ENCODE measurements at places on chromosomes 13 and 19.
A peak's percentile ranks its signal among the peaks of the same experiment; 100 is the strongest.

DNA sequence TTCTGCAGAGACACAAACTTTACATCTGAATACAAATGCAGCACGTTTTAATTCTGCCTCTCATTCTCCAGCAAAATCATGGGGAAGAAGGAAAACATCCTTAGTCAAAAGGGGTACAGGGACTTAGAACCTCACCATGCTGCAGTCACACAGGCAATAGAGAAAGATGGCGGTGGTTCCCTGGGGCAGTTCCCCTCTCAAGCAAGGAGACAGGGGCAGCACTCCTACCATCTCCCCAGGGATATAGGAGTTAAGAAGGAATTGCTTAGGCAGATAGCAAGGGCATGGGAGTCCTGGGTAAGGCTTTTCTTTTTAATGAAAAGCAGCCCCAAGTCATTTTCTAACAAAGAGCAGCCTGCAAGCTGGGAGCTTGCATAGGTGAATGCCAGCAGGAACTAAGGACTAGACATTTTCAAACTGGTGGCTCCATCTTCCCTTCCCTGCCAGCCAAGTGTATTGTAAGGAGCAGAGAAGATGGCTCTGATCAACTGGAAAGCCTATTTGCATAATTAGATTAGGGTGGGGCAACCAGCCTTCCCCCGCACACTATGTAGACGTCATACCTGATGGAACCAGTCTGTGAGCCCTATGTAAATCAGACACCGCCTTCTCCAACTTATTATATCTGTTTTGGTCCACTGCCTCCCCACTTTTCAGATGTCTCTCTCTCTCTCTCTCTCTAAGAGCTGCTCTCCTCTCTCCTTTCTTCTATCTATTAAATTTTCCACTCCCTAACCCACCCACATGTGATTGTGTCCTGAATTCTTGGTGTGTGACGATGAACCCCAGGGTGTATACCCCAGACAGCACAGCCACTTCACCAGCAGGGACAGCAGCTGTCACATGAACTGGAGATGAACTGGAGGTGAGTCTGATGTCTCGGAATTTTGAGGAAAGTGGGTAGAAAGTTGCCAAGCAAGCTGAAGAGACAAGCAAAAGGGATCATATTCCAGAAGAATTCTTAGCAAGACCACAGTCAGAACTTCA lies 514.5 kb downstream of the IRS2 start:
- no peak for DNase-seq

DNA sequence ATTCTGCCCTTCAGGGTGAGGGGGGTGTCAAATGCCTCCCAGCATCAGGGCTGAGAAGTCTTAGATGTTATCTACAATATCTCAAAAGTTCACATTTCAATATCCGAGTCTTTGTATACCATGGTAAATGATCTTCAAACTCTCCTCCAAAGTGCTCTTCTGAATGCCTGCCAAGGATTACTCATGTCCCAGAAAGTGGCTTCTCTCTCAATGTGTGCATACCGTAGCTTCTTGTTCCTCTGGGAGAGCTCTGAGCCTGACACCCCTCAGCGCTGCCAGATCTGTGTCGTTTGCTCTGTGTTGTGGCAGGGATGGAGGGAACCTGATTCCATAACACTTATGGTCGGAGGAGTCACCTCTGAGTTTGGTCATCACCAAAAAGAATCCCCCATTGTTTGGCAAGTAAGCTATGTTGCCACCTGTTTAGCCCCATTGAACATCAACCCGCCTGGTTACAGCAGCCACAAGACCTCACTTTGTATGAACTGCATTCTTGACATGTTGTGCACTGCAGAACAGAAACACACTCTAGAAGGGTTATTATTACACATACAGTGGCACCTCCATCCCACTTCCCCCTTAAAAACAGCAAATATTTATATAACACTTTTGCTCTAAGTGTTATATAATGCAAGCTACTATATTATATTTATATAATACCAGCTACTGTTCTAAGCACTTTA lies 163.1 kb upstream of the MIR17HG start:
- no peak for DNase-seq

GRCh38 chr13:78758549-78758948 lies 99.6 kb upstream of the OBI1 start:
- DNase-seq: no peak

DNA sequence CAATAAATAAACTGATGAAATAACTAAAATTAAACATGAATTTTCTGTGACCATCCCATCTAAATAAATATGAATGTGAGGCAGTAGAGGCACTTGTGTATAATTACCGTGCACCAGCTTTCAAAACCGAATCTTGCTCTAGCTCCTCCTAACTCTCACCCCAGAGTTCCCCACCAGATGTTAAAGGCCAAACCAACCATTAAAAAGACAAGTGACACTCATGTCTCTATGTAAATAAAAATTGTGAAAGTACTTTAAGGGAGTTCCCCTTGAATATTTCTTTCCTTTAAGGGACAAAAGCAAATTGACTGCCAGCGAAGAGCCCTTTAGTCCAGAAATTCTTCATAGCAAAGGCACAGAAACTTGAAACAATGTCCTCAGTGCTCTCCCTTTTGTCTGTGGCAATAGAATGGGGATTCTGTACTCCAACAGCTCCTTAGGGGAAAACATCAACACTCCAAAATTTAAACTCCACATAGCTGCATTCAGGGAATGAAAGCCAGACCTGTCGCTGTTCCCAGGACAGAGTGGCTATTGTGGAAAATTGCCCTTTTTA lies 101.7 kb upstream of the SOX21 start:
- no peak for DNase-seq

DNA sequence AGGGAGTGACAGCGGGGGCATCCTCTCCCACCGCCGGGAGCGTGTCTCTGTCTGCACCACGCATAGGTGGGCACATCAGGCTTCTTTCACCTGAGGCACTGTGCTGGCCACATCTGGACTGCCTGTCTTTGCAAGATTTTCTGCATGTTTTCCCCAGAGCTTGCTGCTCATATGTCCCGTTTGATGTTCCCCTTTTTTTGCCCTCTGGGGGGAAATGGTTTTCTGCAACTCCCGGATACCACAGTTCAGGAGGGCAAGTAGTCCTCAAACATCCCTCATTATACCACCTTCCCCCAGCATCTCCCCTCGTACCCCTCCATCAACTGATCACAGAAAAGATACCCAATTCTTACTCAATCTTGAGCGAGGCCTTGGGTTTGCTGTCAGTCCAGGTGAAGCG lies 168.0 kb downstream of the PAN3 start:
- DNase-seq: no peak

GRCh38 chr13:75402787-75403186 lies 79.2 kb downstream of the TBC1D4 start:
- no peak for DNase-seq

DNA sequence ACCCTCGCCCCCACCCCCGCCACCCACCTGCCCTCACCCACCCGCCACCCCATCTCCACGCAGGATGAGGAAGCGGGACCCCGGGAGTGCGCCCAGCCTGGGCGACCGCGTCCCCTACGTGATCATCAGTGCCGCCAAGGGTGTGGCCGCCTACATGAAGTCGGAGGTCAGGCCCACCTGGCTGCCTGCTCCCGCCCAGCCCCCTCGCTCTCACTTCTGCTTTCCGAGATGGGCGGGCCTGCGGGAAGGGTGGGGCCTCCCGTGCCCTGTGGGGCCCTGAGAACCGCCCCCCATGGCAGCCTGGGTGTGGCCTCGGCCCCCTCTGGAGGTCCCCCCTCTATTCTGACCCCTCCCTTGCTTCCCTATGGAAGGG lies 3.1 kb upstream of the SPIB start:
- no peak for DNase-seq

GRCh38 chr19:37329686-37330085 lies 41.2 kb upstream of the ZNF527 start:
- no peak for DNase-seq

- DNase-seq: peak; percentile 40
These were observed 81.6 kb downstream of the DPF1 start for GRCh38 chr19:38142176-38143035.

GRCh38 chr19:8320564-8321066 lies 560 bp downstream of the NDUFA7 start:
- no peak for DNase-seq

DNA sequence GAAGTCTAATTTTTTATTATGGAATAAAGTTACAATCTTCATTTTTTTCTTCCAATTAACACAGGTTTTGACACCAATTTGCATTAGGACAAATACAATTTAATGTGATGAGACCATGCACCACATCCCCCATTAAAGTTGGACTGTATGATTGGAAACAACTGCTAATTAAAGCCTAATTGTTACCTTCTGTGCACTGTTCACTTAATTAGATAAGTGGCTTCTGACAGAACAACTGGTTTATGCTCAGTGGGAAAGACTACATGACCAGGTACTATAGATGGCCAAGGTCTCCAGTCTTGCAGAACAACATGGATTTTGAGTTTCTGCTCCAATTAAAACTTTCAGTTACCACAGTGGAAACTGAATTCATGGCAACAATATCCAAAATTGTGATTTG lies 198.1 kb downstream of the FGF14 start:
- no peak for DNase-seq

DNA sequence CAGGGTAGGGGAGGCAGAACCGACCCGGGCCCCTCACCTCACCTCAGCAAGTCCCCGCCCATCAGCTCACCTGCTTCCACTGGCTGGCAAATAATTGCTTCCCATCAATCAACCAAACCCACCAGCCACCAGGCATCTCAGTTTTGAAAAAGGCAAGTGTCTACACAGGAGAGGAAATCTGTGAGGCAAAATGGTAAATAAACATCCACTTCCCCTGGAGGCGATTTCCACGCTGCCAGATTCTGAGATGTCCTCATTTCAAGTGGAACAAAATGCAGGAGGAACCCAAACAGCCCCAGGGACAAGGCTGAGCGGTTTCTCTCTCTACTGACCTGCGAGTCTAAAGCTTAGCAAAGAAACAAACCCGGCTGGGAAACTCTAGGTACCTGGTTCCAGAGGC lies 117.5 kb downstream of the CRYL1 start:
- no peak for DNase-seq

All from NCI-H748 treated with DMSO at 0.1 percent for 48 hours (cell line).